ENCODE measurements at places on chromosomes 7 and 10.

DNA sequence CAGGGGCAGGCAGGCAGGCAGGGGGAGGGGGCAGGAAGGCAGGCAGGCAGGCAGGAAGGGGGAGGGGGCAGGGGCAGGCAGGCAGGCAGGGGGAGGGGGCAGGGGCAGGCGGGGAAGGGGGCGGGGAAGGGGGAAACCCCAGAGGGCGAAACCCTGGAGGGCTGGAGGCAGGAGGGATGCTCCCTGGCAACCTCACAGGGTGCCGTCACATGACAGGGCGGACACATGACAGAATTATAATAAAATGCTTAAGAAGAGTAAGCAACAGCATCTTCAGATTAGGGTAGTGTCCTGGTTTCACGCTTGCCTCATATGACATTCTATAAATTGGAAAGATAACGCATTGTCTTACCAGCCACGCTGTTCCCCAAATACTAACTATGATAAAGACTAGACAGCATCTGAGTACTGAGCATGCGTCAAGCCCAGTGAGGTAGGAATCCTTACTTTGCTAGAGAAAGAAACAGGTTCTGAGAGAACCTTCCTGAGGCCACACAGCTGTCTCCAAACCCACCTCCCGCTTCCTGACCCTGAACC is 131.6 kb downstream of the DIP2C start:
- DNase-seq = no peak

GRCh38 chr7:39761449-39761848 is 138.1 kb downstream of the RALA start:
- DNase-seq = no peak

GRCh38 chr10:69007260-69007659 is 18.7 kb downstream of the KIFBP start:
- DNase-seq = no peak

- no peak for DNase-seq
These were observed 22.5 kb upstream of the UBE2H start for GRCh38 chr7:129975309-129975708.

DNA sequence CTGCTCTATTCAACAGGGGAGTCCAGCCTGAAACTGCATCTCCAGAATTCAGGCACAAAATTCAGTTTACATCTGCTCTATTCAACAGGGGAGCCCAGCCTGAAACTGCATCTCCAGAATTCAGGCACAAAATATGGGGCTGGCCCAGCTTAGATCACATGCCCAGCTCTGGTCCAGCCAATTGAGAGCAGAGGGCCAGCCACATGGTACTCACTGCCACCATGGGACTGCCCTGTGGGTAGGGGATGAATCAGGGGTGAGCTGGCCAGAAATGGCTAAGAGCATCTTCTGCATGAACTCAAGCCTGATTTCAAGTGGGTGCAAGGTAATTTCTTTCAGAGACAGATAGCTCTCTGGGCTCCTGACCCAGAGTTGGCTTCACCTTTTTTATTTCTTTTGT is 156.6 kb upstream of the LYZL2 start:
- no peak for DNase-seq

- no peak for DNase-seq
These were observed 69.2 kb upstream of the PPP2R2D start for GRCh38 chr10:131831561-131831960.

DNA sequence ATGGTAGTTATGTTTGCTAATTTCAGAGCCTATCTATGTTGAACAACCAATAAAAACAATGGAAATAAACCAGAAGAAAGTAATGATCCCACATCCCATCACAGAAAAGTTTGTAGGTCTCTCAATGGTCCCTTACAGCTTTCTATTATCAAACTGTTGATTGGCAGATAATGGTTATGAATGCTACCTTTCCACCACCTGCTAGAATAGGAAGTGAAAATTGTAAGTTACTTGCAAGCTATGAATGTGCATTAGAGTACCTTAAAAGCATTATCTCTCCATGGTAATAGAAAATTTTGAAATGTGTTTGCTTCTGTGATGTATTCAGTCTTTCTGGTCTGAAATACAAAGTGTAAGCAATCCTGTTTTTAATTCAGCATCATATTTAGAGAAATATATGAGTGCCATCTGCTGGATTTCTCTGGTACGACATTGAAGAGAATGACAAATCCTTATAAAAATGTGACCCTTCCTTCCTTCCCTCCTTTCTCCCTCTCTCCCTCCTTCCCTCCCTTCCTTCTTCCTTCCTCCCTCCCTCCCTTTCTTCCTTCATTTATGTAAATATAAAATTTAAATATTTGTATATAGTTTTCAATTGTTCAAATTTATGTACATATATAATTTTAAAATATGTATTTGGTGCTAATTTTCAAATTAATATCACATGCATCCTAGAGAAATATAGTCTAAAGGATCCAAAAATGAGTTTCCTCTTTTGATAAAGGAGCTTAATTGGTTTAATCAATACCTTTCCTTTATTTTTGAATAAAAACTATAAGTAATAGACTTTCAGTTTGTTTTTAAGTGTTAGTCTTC is 41.4 kb upstream of the PNLIPRP3 start:
- DNase-seq = peak; percentile 32

GRCh38 chr7:87767827-87768226 is 108.3 kb downstream of the SLC25A40 start:
- no peak for DNase-seq

- no peak for DNase-seq
These were observed 137.3 kb upstream of the EEPD1 start for GRCh38 chr7:36015733-36016132.

GRCh38 chr10:16521311-16522016 is at the start of gene C1QL3:
Gene C1QL3, minus strand, starts transcription at chr10:16521879. Its CDS starts 814 bp downstream, at chr10:16521065.
- DNase-seq = no peak

DNA sequence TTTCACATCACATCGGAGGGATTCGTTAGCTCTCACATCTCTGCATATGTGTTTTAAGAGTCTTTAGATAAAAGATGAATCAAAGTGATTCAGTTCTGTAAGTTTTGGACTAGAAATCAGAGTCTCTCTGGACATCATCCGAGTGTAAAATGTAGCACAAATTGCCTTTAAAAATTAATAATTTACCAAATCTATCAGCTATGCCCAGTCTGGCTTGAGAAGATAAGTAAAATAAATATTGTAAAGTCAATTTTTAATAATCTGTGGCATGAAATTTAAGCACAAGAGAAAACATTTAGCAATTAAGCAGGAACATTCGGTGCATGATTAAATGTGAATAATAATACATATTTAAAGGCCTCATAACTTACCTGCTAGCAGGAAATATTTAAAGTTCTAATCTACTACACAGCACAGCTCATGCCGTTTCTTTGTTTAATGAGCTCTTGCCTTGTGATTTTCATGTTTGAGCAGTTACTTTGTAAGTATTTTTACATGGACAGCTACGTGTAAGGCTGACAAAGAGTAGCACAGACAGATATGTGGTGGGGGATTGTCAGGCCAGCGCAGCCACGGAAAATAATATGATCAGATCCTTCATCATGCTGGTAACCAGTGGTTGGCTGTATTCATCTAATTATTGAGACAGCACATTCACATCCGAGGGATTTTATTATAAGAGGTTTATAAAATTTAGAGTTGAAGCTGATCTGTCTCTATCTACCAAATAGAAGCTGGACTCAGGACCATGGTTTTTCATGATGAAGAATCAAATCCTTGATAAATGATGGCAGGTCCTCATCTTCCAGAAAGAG is 317.3 kb downstream of the ADARB2 start:
- DNase-seq = no peak

- no peak for DNase-seq
These were observed 21.9 kb downstream of the ARID5B start for GRCh38 chr10:61923210-61923949.

GRCh38 chr7:85176197-85176596 is 10.7 kb downstream of the SEMA3D start:
- DNase-seq = no peak

GRCh38 chr7:101823596-101823995 is 6.2 kb downstream of the CUX1 start:
- no peak for DNase-seq

DNA sequence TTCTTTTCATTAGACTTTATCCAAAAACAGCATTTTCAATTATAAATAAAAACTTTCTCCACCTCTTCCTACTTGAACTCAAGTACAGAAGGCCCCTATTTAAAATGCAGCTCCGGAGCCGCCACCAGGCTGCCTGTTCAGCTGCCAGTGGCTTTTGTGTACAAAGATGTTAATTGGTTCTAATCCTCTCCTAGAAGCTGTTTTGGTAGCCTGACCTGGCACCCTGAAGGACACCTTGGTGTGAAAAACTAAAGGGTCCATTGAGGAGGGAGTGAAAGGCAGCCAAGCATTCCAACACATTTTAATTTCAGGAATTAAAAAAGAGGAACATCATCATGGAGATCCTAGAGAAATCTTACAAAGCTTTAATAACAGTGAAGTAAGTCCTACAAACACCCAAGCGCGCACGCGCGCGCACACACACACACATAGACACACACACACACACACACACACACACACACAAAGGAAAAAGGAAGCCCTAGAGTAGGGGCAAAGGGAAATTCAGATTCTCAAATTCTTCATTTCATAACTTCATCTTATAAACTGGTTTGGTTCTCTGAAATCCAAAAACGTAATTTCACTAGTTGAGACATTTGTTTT is 41.4 kb downstream of the VAX1 start:
- DNase-seq = no peak

DNA sequence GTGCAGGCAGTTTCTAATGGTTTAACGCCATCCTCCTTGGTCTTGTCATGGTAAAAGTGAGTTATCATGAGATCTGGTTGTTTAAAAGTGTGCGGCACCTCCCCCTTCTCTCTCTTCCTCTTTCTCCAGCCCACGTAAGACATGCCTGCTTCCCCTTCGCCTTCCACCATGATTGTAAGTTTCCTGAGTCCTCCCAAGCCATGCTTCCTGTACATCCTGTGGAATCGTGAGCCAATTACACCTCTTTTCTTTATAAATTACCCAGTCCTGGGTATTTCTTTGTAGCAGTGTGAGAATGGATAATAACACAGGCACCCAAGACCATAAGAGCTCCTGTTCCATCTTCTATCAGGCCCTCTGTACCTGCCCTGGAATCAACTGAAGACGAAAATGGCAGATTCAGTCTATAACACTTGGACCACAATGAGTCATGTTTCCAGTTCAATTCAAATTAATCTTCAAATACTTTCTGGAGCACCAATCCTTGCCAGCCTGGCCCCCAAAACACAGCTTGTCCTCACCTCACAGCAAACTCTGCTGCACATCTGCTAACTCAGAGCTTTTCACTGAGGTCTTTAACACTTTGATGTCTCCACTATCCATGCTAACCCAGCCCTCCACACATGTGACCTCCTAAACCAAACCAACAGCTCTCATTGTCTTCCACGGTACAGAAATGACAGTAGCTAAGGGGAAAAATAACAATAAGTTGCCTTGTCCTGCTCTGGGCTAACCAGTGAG is 73.2 kb downstream of the SFMBT2 start:
- DNase-seq = no peak

GRCh38 chr10:128263891-128264688 is 137.9 kb upstream of the MKI67 start:
- no peak for DNase-seq

- no peak for DNase-seq
These were observed 364.9 kb upstream of the PLXDC2 start for GRCh38 chr10:19451356-19451755.

- DNase-seq = no peak
These were observed 30.8 kb upstream of the SLC13A1 start for GRCh38 chr7:123230603-123231002.

- no peak for DNase-seq
These were observed 182.0 kb downstream of the RPS24 start for GRCh38 chr10:78215645-78216044.

- no peak for DNase-seq
These were observed 22.5 kb downstream of the CTBP2 start for GRCh38 chr10:125137601-125138438.

- no peak for DNase-seq
These were observed 33.8 kb upstream of the ELMO1 start for GRCh38 chr7:37482505-37482904.

DNA sequence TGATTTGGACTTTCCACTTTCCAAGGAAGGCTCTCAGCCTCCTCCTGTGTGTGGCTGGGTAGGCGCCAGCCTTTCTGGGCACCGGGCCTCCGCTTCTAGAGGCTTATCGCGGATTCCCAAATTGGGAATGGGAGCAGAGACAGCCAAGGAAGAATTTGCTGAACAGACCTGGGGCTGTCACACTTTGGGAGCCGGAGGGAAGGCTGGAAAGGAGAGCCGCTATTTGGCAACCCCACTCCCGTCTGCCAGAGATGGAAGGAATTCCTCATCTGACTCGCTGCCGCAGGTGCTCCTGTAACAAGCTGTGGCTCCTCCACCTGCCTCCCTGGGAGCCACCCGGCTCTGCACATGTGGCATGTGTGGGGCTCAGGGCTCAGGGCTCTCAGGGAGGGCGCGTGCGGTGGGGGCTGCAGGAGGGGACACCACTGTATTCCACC is 50.8 kb upstream of the ECHDC3 start:
- DNase-seq = no peak

- DNase-seq = no peak
These were observed 48.4 kb upstream of the CCDC3 start for GRCh38 chr10:13049774-13050420.

DNA sequence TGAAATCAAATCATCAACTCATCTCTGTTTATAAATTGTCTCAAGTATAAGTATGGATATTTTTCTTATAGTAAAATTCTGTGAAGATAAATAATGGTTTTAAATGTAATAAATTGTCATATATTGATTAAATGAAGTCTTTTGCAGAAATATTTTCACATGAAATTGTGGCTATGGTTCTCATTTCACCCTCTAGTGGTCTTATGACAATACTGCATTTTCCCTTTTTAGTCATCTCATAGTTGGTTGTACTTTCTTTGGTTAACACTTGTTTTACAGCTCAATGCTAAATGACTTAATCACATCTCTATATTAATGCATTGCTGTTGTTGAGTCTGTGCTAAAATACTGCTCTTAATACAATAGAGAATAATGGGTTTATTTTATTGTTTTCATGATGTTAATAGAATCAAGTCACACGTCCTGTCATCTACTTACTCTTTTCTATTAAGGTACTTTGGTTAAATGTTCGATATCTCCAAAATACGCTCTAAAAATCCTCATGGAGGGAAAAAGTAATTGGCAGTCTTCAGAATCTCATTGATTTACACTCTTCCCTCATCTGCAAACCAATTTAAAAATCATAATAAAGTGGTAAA is 38.0 kb upstream of the CACNA2D1 start:
- DNase-seq = no peak

GRCh38 chr10:119316729-119317097 is 109.3 kb downstream of the GRK5 start:
- DNase-seq = peak; percentile 78

- DNase-seq = no peak
These were observed 61.0 kb upstream of the NFE2L3 start for GRCh38 chr7:26090927-26091519.

- DNase-seq = no peak
These were observed 1002.0 kb downstream of the LRMDA start for GRCh38 chr10:76433161-76434005.

GRCh38 chr10:130409331-130409730 is 273.1 kb downstream of the GLRX3 start:
- DNase-seq = no peak
